ENCODE measurements at places on chromosomes 5 and 9.

- no peaks in the 10 kb centered on the region for H3K36me3 ChIP-seq
- no peaks in the 10 kb centered on the region for H3K4me1 ChIP-seq
- no peaks in the 10 kb centered on the region for H3K27me3 ChIP-seq
Measured at GRCh38 chr9:14433351-14434157, 119.6 kb upstream of the NFIB start.

GRCh38 chr9:14652729-14653377 lies 40.4 kb downstream of the ZDHHC21 start:
- H3K36me3 ChIP-seq = no peaks in the 10 kb centered on the region
- H3K27ac ChIP-seq = no peak overlapping the region
- no peaks in the 10 kb centered on the region for H3K4me1 ChIP-seq
- H3K4me3 ChIP-seq = no peak overlapping the region

DNA sequence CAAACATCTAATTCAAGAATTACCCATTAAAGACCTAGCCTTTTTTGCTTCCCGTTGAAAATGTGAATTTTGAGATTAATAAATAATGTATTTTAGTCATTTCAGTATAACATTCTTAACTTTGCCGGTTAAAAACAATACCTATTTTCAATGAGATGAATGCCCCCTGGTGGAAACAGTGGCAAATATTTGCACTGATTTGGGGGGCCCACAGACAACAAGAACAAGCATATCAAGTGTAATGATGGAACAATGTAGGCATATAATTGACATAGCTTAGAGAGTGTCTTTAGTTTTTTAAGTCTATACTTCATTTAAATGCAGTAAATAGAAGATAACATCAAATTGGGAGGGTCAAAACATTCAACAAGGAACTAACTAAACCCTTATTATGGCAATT lies 111.9 kb downstream of the NTRK2 start:
- H3K4me1 ChIP-seq = no peaks in the 10 kb centered on the region
- no peaks in the 10 kb centered on the region for H3K27me3 ChIP-seq
- no peak for DNase-seq
- no peak overlapping the region for H3K27ac ChIP-seq
- H3K4me3 ChIP-seq = no peak overlapping the region

- H3K27me3 ChIP-seq = no peaks in the 10 kb centered on the region
- no peak overlapping the region for H3K4me3 ChIP-seq
- no peak for DNase-seq
- H3K4me1 ChIP-seq = no peaks in the 10 kb centered on the region
- H3K27ac ChIP-seq = no peak overlapping the region
Measured at GRCh38 chr5:90135779-90136378, 273.7 kb downstream of the CETN3 start.

- no peak overlapping the region for H3K4me3 ChIP-seq
- H3K27ac ChIP-seq = no peak overlapping the region
- H3K4me1 ChIP-seq = no peaks in the 10 kb centered on the region
- DNase-seq = no peak
Measured at GRCh38 chr5:51396797-51397196, 13.5 kb downstream of the ISL1 start.

- H3K36me3 ChIP-seq = no peaks in the 10 kb centered on the region
- H3K27ac ChIP-seq = no peak overlapping the region
- DNase-seq = no peak
- H3K27me3 ChIP-seq = no peaks in the 10 kb centered on the region
- H3K4me1 ChIP-seq = no peaks in the 10 kb centered on the region
- no peak overlapping the region for H3K4me3 ChIP-seq
Measured at GRCh38 chr5:34053133-34053532, 10.1 kb upstream of the C1QTNF3 start.

DNA sequence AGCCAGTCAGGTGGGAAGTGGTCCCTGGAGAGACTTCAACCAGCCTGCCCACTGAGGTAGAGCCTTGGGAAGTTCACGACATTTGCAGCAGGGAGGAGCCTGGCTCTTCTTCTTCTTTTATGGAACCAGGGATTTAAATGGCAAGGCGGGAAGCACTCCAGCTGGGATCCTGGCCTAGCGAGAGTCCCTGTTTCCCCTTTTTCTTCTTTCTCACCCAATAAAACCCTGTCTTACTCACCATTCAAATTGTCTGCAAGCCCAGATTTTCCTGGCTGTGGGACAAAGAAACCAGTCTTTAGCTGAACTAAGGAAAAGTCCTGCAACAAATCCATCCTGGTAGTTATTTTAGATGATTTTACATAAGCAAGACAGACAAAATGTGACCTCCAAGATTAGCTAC lies 503.7 kb downstream of the CDH10 start:
- no peak for DNase-seq
- no peaks in the 10 kb centered on the region for H3K36me3 ChIP-seq
- H3K27ac ChIP-seq = no peak overlapping the region
- H3K4me1 ChIP-seq = no peaks in the 10 kb centered on the region

DNA sequence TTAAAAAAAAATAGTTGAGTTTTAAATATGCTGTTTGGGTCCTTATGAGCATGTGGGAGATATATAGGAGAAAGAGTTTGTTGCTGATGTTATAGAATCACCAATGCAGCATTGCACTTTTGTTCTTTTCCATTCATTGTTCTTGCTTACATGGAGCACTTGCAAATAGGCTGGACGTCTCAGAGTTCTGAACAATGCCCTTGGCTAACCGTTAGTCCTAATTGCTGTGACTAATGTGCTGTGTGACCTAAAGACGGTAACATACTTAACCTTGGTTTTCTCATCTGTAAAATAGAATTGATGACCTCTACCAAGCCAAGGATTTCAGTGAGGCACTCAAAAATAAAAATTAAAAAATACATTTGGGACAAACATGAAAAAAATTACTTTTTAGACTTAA lies 29.8 kb downstream of the PIK3R1 start:
- H3K4me1 ChIP-seq = peaks cover 9% of the 10 kb centered on the region
- H3K36me3 ChIP-seq = no peaks in the 10 kb centered on the region
- no peak overlapping the region for H3K27ac ChIP-seq
- no peak for DNase-seq

DNA sequence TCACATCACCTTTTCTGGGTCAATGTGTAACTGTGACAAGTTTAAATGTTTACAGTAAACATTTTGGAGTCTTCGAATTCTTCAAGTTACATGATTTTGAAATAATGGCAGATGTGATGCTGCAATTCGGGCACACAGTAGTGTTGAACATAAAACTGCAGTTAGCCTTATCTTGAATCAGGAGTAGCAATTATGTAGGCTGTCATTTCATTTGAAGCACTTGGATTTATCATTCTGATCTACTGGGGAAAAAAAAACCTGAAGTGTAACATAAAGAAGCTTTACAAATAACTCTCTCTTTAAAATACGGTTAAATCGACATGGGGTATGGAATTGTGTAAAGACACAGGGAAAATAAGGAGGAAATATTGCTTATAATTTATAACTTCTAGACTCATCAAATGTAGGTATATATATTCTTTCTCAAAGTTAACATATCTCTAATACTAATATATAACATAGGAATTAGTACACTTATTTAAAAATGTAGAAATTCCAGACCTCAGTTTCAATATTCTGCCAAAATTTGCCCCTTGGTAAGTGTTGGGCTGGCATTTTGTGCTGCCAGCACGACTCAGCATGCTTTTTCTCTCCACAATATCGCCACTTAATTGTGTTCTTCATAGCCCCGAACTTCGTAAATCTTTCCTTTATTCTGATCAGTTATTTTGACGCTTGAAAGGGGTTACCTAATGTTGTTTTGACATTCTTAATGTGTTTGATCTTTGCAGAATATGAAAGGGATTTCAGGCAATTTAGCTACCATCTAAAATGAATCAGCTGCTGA lies 226.7 kb downstream of the PRR16 start:
- H3K36me3 ChIP-seq = no peaks in the 10 kb centered on the region
- no peak overlapping the region for H3K27ac ChIP-seq
- no peak for DNase-seq
- H3K4me3 ChIP-seq = no peak overlapping the region
- H3K4me1 ChIP-seq = no peaks in the 10 kb centered on the region

DNA sequence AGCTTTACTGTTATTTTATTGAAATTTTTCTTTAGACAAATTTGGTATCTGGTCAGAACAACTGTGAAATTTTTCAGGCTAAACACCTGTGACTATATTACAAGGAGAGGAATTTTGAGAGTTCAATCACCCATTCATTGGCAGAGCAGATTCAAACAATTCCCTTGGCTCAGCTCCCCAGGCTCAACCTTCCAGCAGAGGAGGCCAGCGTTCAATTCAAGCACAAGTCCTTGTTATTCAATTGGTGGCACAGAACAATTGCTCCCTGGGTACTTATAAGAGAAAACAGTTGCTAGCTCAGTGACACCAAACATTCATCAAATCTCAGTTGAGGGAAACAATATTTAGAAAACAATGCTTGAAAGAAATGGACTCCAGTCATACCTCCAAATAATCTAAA lies 83.3 kb downstream of the SUSD1 start:
- no peaks in the 10 kb centered on the region for H3K4me1 ChIP-seq
- no peak for DNase-seq
- no peaks in the 10 kb centered on the region for H3K36me3 ChIP-seq
- no peak overlapping the region for H3K4me3 ChIP-seq
- H3K27me3 ChIP-seq = no peaks in the 10 kb centered on the region

- H3K36me3 ChIP-seq = no peaks in the 10 kb centered on the region
- no peak overlapping the region for H3K27ac ChIP-seq
- no peaks in the 10 kb centered on the region for H3K27me3 ChIP-seq
- no peak overlapping the region for H3K4me3 ChIP-seq
Measured at GRCh38 chr9:16406526-16407225, 463.8 kb downstream of the BNC2 start.

DNA sequence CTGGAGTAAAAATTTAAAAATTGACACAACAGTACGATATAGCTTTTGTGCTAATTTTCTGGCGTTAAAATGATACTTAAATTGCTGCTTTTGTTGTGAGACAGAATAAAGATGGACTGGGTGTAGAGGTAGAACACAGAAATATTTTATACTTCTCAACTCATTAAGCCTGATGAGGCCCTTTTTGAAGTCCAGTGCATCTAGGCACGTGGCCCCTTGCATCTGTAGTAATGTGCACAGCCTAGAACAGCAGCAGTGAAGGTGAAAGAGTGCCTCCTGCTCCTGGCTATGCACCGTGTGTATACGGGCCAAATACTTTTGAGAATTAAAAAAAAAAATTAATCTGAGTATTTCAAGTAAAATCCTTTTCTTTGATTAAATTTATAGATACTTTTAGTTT lies 115.6 kb downstream of the XRCC4 start:
- H3K27ac ChIP-seq = no peak overlapping the region
- no peaks in the 10 kb centered on the region for H3K4me1 ChIP-seq
- DNase-seq = no peak
- H3K27me3 ChIP-seq = no peaks in the 10 kb centered on the region

DNA sequence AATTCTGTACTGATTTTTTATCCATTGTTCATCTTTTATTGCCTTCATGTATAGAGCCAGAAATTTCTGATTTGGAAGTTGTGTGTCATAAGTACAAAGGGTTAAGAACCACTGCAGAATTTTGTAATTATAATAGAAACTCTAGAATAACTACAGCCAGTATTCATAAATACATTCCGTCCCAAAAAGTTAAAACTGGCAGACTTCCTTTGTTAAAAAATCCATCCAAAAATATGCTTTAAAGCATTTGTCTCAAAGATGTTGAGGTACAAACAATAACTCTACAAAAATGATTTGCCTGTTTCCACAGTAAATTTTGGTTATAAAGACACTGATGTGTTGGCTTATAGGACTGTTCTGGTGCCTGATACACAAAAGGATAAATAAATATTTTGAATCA lies 436.6 kb downstream of the DTWD2 start:
- H3K4me3 ChIP-seq = no peak overlapping the region
- H3K27me3 ChIP-seq = no peaks in the 10 kb centered on the region
- H3K36me3 ChIP-seq = no peaks in the 10 kb centered on the region
- no peak for DNase-seq
- no peak overlapping the region for H3K27ac ChIP-seq

DNA sequence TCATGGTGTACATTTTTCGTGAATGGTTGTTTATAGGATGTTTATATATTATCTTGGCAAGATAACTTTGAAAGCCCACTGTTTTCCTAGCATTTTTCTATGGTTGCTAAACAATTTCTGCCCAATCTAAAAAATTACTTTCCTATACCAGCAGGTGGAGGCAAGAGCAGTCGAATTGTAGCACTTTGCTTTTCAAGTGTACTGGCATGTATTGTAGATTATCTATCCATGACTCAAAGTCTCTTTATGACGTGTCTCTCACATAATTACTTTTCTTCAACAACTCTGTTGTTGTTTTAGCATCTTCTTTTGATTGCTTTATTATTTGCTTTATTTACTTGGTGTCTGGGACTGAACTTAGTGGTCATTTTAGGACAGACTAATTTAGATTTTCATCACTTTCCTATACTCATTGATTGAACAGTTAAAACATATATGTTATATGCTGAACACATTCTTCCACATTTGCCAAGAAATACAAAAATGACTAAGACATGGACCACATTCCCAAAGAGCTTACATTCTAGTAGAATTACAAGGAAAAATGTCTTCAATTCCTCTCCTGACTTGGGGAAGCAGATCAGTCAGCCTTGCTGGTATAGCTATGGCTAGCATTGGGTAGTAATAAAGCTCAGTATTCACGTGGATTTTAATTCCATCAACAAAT lies 20.7 kb downstream of the NLN start:
- H3K4me3 ChIP-seq = no peak overlapping the region
- no peak for DNase-seq
- no peaks in the 10 kb centered on the region for H3K4me1 ChIP-seq
- no peak overlapping the region for H3K27ac ChIP-seq

- H3K36me3 ChIP-seq = no peaks in the 10 kb centered on the region
- no peaks in the 10 kb centered on the region for H3K27me3 ChIP-seq
- H3K4me1 ChIP-seq = no peaks in the 10 kb centered on the region
- DNase-seq = no peak
- H3K27ac ChIP-seq = no peak overlapping the region
- peak overlapping the region; percentile 7 for H3K4me3 ChIP-seq
Measured at GRCh38 chr9:94083384-94083783, 880 bp upstream of the PTPDC1 start.

DNA sequence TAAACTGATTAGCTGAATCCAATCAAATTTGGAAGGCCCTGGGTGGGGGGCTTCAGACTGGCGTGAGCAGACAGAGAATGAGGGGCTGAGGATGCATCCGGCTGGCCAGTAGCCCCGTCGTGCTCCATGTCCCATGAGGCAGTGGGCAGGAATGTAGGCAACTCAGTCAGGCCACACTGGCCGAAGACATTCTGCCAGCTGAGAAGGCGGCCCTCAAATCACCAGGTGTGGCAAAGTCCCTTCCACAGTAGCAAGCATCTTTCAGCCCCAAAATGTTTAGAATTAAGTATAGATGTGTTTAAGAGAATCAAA lies 25.7 kb upstream of the LAMC3 start:
- no peaks in the 10 kb centered on the region for H3K4me1 ChIP-seq
- no peak overlapping the region for H3K4me3 ChIP-seq
- H3K27ac ChIP-seq = no peak overlapping the region
- no peaks in the 10 kb centered on the region for H3K27me3 ChIP-seq
- DNase-seq = no peak

All from breast epithelium (tissue), 4 donors.